ENCODE measurements at places on chromosomes 16 and 17. TPM values are rescaled to one million over a fixed set of nuclear protein-coding genes. Genes with fewer than 3 reads are reported as not detected.

GRCh38 chr17:21018894-21019293 is 23.9 kb downstream of the USP22 start:
- no peak for DNase-seq

- DNase-seq: no peak
Observed at GRCh38 chr17:69702078-69702477, 287.6 kb downstream of the MAP2K6 start.

- no peak for DNase-seq
Observed at GRCh38 chr16:87550495-87550961, 51.8 kb upstream of the JPH3 start.

The ABCA6 gene
- total RNA-seq: 16.6 TPM

The SULT1A3 gene
- 19.3 TPM for total RNA-seq

The MYCBPAP gene
- 2.3 TPM for total RNA-seq
